ENCODE measurements at places on chromosomes 4 and X. TPM values are rescaled to one million over a fixed set of nuclear protein-coding genes. Genes with fewer than 3 reads are reported as not detected.

The KLHL4 gene
- total RNA-seq, result 0.43 TPM

The GATA1 gene
- total RNA-seq, result not detected

The DCX gene
- total RNA-seq, result not detected

The RNF150 gene
- 0.28 TPM for total RNA-seq

The CYSLTR1 gene
- not detected for total RNA-seq

The HMX1 gene
- not detected for total RNA-seq

The THAP6 gene
- 11.1 TPM for total RNA-seq

The TRIM75 gene
- not detected for total RNA-seq

The FDCSP gene
- total RNA-seq, result not detected

The GJB1 gene
- not detected for total RNA-seq

The PNMA6F gene
- total RNA-seq, result not detected

The SPCS3 gene
- total RNA-seq, result 105 TPM

The FATE1 gene
- not detected for total RNA-seq

The TMPRSS11A gene
- not detected for total RNA-seq

The CT45A2 gene
- not detected for total RNA-seq

The MTNR1A gene
- total RNA-seq, result not detected

The UGT8 gene
- not detected for total RNA-seq

The CT45A5 gene
- total RNA-seq, result not detected

The FAM9C gene
- under 0.01 TPM for total RNA-seq

The OTC gene
- total RNA-seq, result not detected

The MED28 gene
- total RNA-seq, result 10.3 TPM

All from smooth muscle cell of bladder (primary cell).